ENCODE measurements at places on chromosomes 7 and 10. TPM values are rescaled to one million over a fixed set of nuclear protein-coding genes. Genes with fewer than 3 reads are reported as not detected.

DNA sequence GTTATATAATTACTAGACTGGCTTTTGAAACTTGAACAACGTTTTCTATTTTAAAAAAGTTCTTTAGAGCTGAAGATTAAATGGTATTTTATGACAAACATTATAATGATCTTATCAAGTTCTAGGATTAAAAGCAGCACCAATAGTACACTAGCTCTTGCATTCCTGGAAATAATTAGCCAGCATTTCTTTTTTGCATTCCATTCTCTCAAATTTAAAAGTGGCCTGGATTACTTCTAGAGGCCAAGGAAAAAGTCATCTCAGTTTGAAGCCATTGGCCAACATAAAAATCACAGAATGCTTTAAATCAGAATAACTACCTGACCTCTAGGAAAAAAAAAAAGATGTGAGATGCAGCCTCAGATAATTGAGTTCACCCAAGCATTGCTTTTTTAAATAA is 1326.4 kb upstream of the SORCS1 start:
- no peak overlapping the region for H3K27ac ChIP-seq
- no peaks in the 10 kb centered on the region for H3K36me3 ChIP-seq
- no peak overlapping the region for H3K4me3 ChIP-seq
- no peaks in the 10 kb centered on the region for H3K27me3 ChIP-seq
- no peak for DNase-seq
- no peaks in the 10 kb centered on the region for H3K4me1 ChIP-seq

- no peaks in the 10 kb centered on the region for H3K27me3 ChIP-seq
- no peak for DNase-seq
- H3K4me1 ChIP-seq = peaks cover 14% of the 10 kb centered on the region
- no peaks in the 10 kb centered on the region for H3K36me3 ChIP-seq
Measured at GRCh38 chr10:79314761-79315601, 32.3 kb upstream of the PPIF start.

Gene NOBOX
- total RNA-seq = not detected

Gene TFEC
- total RNA-seq = 1.3 TPM

DNA sequence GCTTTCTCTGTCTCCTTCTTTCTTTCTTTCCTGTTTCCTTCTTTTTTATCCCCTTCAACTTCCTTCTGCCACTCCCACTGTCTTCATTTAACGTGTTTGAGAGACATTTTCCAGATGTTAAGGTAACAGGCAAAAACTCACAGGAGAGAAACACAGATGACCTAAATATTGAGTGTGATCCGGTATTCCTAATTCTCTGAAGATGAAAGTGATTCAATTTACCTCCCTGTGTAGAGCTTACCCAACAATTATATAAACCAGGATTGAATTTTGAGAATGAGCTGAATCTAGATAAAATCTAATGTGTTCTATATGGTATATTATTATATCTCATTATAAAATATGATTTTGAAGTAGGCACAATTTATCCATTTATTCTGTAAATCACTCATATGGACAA is 46.5 kb upstream of the RSU1 start:
- no peak overlapping the region for H3K4me3 ChIP-seq
- DNase-seq = no peak
- H3K27ac ChIP-seq = no peak overlapping the region
- H3K27me3 ChIP-seq = no peaks in the 10 kb centered on the region

DNA sequence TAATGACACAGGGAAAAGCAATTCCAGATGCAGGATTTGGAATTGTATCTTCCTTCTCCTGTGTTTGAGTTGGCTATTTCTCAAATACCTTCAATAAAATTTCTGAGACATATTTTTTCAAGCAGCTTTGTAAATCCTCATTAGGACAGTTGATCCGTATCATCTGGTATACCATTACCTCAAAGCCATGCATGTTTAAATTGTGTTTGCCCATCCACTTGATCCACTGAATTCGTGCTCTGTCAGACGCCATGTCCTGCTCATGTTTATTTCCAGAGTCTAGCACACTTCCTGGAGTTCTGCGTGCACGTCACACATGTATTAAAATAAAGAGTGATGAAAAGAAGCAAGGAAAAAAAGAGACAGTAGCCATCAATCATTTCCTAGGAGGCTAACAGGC is 141.8 kb upstream of the CDC14C start:
- H3K4me3 ChIP-seq = no peak overlapping the region
- no peak overlapping the region for H3K27ac ChIP-seq
- H3K36me3 ChIP-seq = no peaks in the 10 kb centered on the region
- H3K4me1 ChIP-seq = no peaks in the 10 kb centered on the region
- H3K27me3 ChIP-seq = no peaks in the 10 kb centered on the region

DNA sequence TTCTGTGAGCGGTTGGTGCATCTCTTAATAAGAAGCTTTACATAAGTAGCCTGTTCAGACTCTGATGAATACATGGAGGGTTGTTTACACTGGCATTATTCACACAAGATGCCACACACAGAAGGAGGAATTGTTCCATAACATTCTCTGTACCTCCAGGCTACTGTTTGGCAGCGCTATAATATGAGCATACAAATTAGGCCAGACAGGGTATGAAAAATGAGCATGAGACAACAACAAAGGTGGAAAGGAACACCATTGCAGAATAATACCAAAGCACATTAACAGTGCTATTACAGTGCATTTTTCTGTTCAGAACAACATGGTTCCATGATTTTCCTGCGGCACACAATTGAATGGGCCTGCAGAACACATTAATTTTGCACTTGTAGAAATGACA is 417.2 kb upstream of the C7orf33 start:
- peaks cover 3% of the 10 kb centered on the region for H3K4me1 ChIP-seq
- no peaks in the 10 kb centered on the region for H3K36me3 ChIP-seq
- no peak overlapping the region for H3K27ac ChIP-seq
- H3K27me3 ChIP-seq = no peaks in the 10 kb centered on the region
- no peak for DNase-seq

- no peaks in the 10 kb centered on the region for H3K27me3 ChIP-seq
- H3K27ac ChIP-seq = no peak overlapping the region
- DNase-seq = no peak
- no peaks in the 10 kb centered on the region for H3K4me1 ChIP-seq
- no peak overlapping the region for H3K4me3 ChIP-seq
Measured at GRCh38 chr7:153432063-153432462, 620.1 kb upstream of the DPP6 start.

- H3K4me1 ChIP-seq = no peaks in the 10 kb centered on the region
- H3K27me3 ChIP-seq = no peaks in the 10 kb centered on the region
- DNase-seq = no peak
- no peak overlapping the region for H3K27ac ChIP-seq
- no peak overlapping the region for H3K4me3 ChIP-seq
Measured at GRCh38 chr7:46230990-46231305, 309.9 kb upstream of the IGFBP3 start.

- no peak for DNase-seq
- no peak overlapping the region for H3K27ac ChIP-seq
- H3K4me1 ChIP-seq = peaks cover 4% of the 10 kb centered on the region
- no peaks in the 10 kb centered on the region for H3K27me3 ChIP-seq
Measured at GRCh38 chr7:94621120-94621519, 34.8 kb downstream of the SGCE start.

DNA sequence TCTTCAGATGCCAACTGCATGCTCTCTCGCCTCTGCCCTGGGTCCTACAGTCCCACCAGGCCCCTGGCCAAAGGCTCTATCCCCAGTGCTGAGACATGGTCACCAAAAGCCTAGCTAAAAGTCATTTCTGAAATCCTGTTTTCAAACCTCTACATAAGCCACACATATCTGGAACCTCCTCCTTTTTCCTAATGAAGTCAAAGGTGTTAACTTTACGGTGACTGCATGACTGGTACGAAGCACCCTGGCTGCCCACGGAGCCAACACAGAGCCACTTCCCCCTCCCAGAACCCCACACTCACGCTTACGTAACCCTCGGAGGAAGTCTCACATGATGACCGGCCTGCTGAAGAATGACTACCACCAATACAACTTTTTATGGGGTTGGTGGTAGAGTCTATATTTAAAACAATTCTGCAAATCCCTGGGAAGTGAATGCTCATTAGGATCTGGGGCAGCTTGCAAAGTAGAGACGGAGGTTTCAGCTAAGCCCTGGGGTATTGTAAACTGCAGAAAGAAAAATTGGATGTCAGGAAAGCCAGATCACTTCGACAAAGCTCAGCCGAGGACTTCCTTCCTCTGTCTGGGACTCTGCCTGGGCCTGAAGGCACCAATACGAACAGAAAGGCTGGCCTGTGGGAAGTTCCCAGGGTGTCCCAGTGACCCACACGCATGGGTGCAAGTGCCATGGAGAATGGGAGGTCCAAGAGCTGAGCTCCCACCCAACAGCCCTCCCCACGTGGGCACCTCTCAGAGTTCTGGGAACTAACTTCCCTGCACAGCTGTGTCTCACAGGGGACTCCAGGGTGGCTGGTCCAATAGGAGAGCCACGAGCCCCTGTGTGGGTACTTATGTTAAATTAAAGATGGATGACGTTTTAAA is 50.7 kb downstream of the PDGFA start:
- H3K36me3 ChIP-seq = no peaks in the 10 kb centered on the region
- H3K4me3 ChIP-seq = no peak overlapping the region
- peak; percentile 9 for DNase-seq
- H3K27ac ChIP-seq = no peak overlapping the region
- H3K4me1 ChIP-seq = peaks cover 19% of the 10 kb centered on the region
- no peaks in the 10 kb centered on the region for H3K27me3 ChIP-seq

Gene RNF148
- total RNA-seq = 0.50 TPM

DNA sequence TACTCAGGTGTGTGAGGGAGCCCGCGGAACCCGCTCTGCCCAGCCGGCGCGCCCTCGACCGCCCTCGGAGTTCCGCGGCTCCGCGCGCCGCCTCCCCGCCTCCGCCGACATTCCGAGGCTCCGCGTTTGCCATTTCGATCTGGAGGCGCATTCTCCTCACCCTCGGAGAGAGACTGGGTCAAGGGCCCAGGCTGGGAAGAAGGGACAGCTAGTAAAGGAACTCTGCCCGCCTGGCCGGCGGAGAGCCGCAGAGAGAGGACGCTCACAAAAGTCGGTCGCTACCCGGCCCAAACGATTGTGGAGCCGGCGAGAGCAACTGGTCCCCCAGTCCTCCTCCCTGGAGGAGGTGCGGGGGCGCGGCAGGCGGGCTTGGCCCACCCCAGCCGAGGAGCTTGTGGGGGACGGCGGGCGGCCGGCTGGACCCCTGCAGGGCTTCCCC is 74.5 kb upstream of the LEP start:
- no peaks in the 10 kb centered on the region for H3K27me3 ChIP-seq
- no peak for DNase-seq
- no peaks in the 10 kb centered on the region for H3K36me3 ChIP-seq
- H3K4me1 ChIP-seq = peaks cover 3% of the 10 kb centered on the region
- peak overlapping the region; percentile 25 for H3K4me3 ChIP-seq

DNA sequence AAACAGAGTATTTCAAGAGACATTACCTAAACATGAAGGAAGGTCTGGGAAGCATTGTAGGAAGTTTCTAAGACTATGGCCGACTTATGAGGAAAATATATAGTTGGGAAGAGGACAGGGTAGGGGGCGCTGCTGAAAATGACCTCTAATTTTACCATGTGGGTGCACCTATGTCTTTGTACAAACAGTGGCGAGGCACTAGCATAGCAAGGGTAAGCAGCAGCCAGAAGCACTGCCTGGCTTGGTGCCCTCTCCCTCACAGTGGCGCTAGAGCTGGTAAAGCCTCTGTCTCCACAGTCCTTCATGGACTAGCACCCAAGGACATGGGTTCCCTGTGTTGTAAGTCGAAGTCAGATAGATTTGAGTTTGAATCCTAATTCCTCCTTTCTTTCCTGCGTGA is 461.2 kb downstream of the INHBA start:
- H3K4me1 ChIP-seq = no peaks in the 10 kb centered on the region
- H3K27ac ChIP-seq = no peak overlapping the region
- no peak overlapping the region for H3K4me3 ChIP-seq
- no peak for DNase-seq
- no peaks in the 10 kb centered on the region for H3K27me3 ChIP-seq

- H3K4me1 ChIP-seq = peaks cover 4% of the 10 kb centered on the region
- H3K27ac ChIP-seq = no peak overlapping the region
- DNase-seq = no peak
- H3K27me3 ChIP-seq = no peaks in the 10 kb centered on the region
- H3K36me3 ChIP-seq = no peaks in the 10 kb centered on the region
Measured at GRCh38 chr10:10829576-10829975, 188.1 kb upstream of the CELF2 start.

GRCh38 chr7:72069263-72069662 is 342.9 kb downstream of the CALN1 start:
- no peaks in the 10 kb centered on the region for H3K27me3 ChIP-seq
- DNase-seq = no peak
- H3K27ac ChIP-seq = no peak overlapping the region
- H3K4me1 ChIP-seq = no peaks in the 10 kb centered on the region
- H3K36me3 ChIP-seq = no peaks in the 10 kb centered on the region

DNA sequence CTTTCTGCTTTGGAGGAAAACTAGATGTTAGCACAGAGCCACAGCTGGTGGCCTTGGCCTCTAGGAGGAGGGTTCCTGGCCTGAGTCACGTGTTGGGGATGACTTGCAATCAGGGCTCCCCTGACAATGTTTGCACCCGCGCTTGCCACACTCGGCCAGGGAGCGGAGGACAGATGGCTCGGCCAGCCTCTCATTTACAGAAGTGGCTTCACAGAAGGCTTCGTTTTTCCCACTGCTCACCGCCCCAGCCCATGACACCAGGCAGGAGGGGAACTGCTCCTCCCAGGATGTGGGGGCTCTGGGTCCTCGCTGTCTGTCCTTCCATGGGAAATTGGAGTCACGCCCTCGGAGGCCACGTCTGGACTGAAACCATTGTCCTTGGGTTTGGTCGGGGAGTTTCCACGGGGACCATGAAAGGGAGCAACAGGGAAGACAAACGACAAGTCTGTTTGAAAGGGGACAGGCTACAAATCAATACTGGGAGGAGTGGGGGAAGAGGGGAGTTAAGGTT is 49.6 kb upstream of the UBE3C start:
- H3K27ac ChIP-seq = no peak overlapping the region
- no peak for DNase-seq
- no peak overlapping the region for H3K4me3 ChIP-seq
- H3K36me3 ChIP-seq = no peaks in the 10 kb centered on the region
- no peaks in the 10 kb centered on the region for H3K4me1 ChIP-seq

GRCh38 chr7:4050126-4050660 is 631.9 kb upstream of the FOXK1 start:
- no peaks in the 10 kb centered on the region for H3K4me1 ChIP-seq
- H3K36me3 ChIP-seq = no peaks in the 10 kb centered on the region
- DNase-seq = no peak
- H3K27ac ChIP-seq = no peak overlapping the region
- no peaks in the 10 kb centered on the region for H3K27me3 ChIP-seq

Gene OPALIN
- not detected for total RNA-seq

GRCh38 chr10:15735763-15736162 is 16.0 kb upstream of the ITGA8 start:
- H3K4me3 ChIP-seq = no peak overlapping the region
- peaks cover 13% of the 10 kb centered on the region for H3K4me1 ChIP-seq
- DNase-seq = peak; percentile 31
- H3K27ac ChIP-seq = no peak overlapping the region

- DNase-seq = no peak
- H3K4me3 ChIP-seq = no peak overlapping the region
- no peaks in the 10 kb centered on the region for H3K27me3 ChIP-seq
- H3K4me1 ChIP-seq = no peaks in the 10 kb centered on the region
- no peak overlapping the region for H3K27ac ChIP-seq
- H3K36me3 ChIP-seq = no peaks in the 10 kb centered on the region
Measured at GRCh38 chr7:64400401-64400800, 86.6 kb downstream of the ZNF736 start.

- H3K36me3 ChIP-seq = no peaks in the 10 kb centered on the region
- H3K4me3 ChIP-seq = no peak overlapping the region
- peaks cover 3% of the 10 kb centered on the region for H3K4me1 ChIP-seq
- H3K27ac ChIP-seq = no peak overlapping the region
- no peaks in the 10 kb centered on the region for H3K27me3 ChIP-seq
- DNase-seq = no peak
Measured at GRCh38 chr7:44852590-44852989, 4.7 kb upstream of the H2AZ2 start.

Gene LRRC27
- 7.4 TPM for total RNA-seq
